Activated T-cell treated with anti-CD3 and anti-CD28 coated beads for 24 hours (primary cell): ENCODE measurements at places on chromosomes 2 and 18.

GRCh38 chr2:198890490-198890889 lies 567.2 kb downstream of the SATB2 start:
- DNase-seq = no peak

- no peak for DNase-seq
Observed at GRCh38 chr2:209097168-209097567, 326.7 kb upstream of the MAP2 start.

DNA sequence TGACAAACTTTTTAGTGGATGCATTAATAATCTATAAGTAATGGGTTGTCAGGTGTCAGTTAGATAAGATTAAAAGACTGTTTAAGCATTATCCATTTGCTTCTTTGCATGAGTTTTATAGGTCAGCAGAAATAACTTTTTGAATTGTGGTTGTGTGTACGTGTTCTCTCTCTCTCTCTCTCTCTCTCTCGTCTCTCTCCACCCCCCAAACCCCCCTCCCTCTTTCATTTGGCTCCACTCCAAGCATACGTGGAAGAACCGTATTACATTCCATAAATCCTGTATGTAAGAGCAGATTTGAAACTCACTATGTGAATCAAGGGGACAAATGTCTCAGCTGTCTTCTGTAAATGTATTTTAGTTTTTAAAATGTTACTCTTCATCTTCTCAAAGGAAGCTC lies 120.2 kb downstream of the MEIS1 start:
- DNase-seq = no peak

GRCh38 chr2:43332653-43333052 lies 106.2 kb upstream of the ZFP36L2 start:
- no peak for DNase-seq

DNA sequence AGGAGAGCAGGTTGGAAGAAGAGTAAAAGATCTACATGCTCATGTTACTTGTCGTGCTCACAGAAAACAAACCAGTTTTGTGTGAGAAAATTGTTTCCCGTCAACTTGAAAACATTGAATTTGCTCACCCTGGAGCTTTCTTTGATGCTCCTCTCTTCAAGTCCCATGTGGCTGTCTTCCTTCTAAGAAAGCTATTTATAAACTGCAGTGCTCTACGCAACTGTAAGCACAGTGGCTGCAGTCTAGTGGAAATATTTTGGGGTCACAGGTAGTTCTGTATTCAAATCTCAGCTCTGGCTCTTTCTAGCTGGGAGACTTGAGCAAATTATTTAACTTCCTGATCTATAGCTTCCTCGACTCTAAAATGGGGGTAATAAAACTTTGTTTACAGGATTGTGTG lies 211.8 kb downstream of the PLCL1 start:
- no peak for DNase-seq

GRCh38 chr18:64199581-64199980 lies 50.7 kb upstream of the LINC00305 start:
- DNase-seq = no peak

- no peak for DNase-seq
Observed at GRCh38 chr2:32278478-32278853, 762 bp downstream of the YIPF4 start.

GRCh38 chr2:175516555-175516954 lies 335.0 kb upstream of the ATP5MC3 start:
- DNase-seq = no peak

GRCh38 chr2:5392658-5393057 lies 299.5 kb upstream of the SOX11 start:
- no peak for DNase-seq

- DNase-seq = no peak
Observed at GRCh38 chr18:1302861-1303260, 398.2 kb downstream of the ADCYAP1 start.

DNA sequence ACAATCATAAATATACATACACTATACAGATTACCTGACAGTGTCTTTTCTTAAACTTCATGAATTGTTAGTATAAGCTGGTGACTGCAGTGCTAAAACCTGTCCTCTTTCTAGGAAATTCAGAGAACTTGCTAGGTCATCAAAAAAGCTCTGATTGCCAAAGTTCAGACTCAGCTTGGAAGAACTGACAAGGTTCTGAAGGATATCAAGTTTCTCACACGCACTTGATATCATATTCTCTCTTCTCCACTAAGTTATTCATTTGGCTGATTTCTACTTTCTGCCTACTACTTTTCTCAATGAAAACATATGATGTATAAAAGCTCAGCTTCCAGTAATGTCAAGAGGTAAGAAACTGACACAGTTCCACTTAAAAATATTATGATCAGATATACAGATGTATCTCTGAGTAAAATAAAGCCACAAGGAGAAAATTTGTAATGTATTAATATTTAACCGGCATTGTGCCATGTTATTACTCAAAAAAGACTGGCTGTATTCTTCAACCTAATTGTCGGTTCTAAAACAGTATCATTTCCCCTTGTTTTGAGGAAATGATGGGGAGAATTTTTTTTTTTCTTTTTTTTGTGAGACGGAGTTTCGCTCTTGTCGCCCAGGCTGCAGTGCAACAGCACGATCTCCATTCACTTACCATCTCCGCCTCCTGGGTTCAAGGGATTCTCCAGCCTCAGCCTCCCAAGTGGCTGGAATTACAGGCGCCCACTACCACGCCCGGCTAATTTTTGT lies 2.4 kb downstream of the OSBPL1A start:
- no peak for DNase-seq

DNA sequence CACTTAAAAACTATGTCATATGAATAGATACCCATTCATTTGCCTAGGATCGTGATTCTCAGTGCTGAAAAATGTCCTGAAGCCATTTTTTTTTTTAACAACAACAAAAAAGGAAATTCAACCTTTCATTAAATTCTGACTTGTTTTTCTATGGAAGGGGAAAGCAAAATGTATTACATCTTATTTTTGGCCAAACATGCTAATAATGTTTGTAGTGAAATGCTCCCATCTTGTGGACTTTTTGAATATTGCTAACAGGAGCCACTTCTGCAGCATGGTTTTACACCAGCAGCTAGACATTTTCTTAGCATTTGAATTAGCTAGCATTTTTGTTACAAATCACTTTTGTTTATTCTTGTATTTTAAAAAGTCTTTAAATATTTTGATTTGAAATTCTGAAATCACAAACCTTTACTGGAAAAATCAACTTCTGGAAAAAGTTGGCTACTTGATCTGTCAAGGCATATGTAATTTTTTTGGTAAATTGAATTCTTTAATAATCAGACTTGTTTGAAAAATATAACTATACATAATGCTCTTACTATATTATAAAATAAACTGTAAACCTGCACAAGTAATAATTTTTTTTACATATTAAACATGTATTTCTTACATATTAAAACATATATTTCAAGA lies 75.8 kb downstream of the KIDINS220 start:
- DNase-seq = no peak

DNA sequence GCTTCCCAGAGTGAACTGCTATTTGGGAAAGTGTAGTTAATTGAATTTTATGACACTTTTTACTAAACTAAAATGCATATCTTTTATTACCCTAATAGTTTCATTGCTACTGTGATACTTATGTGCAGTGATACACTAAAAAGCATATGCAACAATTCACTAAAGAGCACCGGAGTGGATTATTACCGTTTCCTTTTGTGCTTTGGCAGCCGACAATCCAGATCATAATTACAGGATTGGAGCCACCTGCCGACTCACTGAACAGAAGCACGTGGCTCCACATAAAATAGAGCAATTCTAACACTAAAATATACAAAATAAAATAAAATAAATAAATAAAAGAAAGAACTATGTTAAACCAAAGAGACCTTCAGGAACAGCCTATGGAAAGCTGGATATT lies 583.4 kb downstream of the NRXN1 start:
- no peak for DNase-seq

DNA sequence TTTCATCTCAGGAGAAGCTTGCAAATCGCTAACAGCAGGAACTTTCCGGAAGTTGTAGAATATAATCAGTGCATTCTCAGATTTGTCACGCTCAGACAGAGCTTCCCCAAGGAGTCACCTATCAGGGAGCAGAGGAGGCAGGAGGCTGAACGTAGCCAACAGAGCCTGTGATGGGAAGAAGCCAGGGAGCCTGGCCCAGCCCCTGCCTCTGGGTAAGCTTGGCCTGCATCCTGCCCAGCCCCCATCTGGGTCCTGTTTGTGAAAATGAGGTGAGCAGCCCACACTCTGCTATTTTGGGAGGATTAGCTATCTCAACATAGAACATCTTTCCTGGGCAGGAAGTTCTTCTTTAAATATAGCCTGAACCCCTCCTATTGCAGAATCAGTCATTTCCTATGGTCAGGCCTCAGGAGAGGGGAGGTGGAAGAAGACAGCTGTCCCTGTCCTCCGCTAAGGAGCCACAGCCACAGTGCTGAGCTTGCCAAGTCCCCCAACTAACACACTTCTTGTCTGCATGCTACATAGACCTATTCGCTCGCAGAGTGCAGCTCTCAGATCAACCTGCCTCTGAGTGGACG lies 19.2 kb upstream of the PKDCC start:
- DNase-seq = no peak

GRCh38 chr2:72833084-72833714 lies 7.4 kb upstream of the EXOC6B start:
- no peak for DNase-seq

- no peak for DNase-seq
Observed at GRCh38 chr2:15084826-15085489, 452.4 kb downstream of the LRATD1 start.

- DNase-seq = no peak
Observed at GRCh38 chr2:127398239-127398590, 10.4 kb upstream of the MAP3K2 start.

- no peak for DNase-seq
Observed at GRCh38 chr18:46630160-46630559, 26.9 kb downstream of the LOXHD1 start.

GRCh38 chr2:191446910-191447309 lies 201.7 kb downstream of the MYO1B start:
- no peak for DNase-seq

- DNase-seq = no peak
Observed at GRCh38 chr18:30997223-30997622, 45.3 kb downstream of the DSC3 start.
